ENCODE measurements at places on chromosomes 11 and 22.

DNA sequence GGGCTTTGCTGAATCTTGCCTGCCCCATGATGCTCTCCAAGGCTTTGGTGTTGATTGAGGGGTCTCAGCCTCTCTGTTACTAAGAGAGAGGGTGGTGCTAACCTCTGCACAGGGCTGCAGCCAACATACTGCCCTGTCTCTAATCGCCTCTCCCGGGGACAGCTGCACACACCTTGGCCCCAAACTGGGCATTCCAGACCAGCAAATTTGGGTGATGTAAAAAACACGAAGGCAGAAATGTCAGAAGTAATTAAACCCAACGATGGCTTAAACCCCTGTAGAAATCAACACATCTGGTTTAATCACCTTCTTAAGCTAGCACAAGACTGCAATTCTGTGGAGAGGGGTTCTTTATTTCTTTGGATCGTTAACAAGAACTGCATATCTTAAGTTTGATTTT lies 116.5 kb downstream of the FEZ1 start:
- DNase-seq: no peak

DNA sequence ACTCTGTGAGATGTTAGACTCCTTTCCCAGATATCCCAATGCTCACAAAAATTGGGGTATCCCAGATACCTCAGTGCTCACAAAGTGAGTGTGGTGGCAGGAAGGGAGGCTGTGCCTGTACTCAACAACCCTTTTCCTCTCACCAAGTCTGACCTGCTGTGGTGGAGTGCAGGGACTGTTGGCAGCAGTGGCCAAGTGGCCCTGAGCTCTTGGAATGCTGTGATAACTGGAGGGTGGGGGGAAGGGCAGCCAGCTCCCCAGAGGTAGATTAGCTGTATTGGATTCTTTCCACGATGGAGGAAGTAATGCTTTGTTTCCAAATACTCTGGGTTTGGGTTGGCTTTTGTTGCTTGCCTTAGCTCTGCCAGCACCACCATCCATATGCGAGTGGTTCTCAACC lies 46.0 kb upstream of the OR9Q1 start:
- no peak for DNase-seq

DNA sequence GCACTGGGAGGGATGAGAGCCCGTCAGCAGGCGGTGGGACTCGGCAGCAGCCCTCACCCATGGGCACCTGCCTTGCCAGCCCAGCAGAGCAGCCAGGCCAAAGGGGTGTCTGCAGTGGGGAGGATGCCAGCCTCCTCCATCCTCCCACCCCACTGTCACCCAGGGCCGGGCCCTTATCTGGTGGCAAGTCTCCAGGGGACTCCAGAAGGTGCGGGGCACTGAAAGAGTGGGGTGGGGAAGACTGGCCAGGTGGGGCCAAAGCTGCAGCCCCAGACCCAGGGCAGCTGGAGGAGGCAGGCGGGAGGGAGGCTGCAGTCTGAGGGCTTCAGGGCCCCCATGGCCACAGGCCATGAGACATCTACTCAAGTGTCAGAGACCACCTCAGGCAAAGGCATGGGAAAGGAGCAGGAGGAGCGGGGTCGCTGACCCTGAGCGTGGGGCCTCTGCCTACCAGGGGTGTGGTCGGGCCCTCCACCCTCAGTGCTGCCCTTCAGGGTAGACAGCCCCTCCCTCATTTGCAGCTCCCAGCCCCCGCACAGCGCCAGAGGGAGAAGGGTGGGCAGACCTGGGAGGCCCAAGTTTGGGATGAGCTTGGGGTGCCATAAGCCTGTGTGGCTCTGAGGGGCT lies 3.5 kb downstream of the DGCR6L start:
- no peak for DNase-seq

GRCh38 chr11:8087185-8087584 lies 6.2 kb downstream of the TUB start:
- DNase-seq: no peak
